Stimulated activated effector memory CD8-positive, alpha-beta T cell treated with anti-CD3 and anti-CD28 coated beads, Interleukin-12 subunit alpha, Interleukin-12 subunit beta, amount 100 ng/mL, for 72 hours (primary cell): ENCODE measurements at places on chromosomes 5 and 9.

DNA sequence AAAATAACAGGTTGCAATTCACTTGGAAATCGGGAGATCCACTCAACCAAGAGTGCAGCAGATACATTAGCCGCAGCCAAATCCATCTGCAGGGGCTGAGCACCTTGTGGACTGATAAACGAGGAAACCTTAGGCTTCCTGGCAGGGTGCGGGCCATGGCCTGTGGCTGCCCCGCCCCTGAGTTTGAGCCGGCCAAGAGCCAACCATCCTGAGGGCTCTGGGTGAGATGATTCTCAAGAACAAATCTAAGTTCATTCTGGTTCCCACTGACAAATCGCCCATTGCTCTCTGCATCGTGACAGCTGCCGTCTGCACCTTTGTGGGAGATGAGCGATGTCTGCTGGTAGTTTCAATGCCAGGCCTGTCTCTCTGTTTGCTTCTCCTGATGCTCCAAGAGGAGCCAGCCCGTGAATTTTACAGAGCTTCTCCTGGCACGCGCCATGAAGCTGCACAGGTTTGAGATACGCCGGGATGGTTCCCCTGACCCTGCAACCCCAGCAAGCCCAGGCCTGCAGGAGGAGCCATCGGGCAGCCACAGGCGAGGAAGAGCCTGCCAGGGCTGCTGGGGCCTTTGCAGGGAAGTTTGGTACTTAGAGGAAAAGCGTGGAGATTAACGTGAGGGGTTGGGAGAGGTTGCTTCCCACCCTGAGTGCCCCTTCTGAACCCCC is 154.0 kb downstream of the OLFM1 start:
- no peak for DNase-seq

DNA sequence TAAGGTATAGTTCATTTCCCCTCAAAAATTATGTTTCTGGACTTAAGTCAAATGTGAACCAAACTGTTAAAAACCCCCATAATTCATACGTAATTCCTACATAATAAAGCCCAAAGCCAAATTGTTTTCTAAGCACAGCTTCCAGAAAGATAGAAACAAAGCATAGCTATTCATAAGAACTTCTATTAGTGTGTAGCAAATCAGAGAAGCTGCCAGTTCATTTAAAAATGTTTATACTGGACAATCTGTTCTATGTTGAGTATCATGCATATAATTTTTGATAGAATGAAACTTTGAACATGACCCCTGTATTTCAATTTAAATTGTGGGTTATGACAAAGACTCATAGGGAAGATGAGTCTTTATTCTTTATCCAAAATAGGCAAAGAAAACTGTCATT is 119.0 kb upstream of the TXNDC8 start:
- no peak for DNase-seq

- no peak for DNase-seq
Observed at GRCh38 chr5:982377-983237, 26.0 kb upstream of the NKD2 start.

- peak; percentile 56 for DNase-seq
Observed at GRCh38 chr5:115461506-115462290, 82.9 kb downstream of the FEM1C start.

DNA sequence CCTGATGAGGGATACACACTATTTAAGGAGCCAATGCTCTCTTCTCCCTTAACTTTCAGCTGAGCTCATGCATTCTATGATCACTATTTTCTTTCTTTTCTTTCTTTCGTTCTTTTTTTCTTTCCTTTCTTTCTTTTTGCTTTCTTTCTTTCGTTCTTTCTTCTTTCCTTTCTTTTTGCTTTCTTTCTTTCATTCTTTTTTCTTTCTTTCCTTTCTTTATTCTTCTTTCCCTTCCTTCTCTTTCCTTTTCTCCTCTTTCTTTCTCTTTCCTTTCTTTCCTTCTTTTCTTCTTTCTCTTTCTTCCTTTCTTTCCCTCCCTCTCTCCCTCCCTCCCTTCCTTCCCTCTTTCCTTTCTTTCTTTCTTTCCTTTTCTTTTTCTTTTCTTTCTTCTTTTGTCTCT is 761.2 kb downstream of the SEMA5A start:
- no peak for DNase-seq

DNA sequence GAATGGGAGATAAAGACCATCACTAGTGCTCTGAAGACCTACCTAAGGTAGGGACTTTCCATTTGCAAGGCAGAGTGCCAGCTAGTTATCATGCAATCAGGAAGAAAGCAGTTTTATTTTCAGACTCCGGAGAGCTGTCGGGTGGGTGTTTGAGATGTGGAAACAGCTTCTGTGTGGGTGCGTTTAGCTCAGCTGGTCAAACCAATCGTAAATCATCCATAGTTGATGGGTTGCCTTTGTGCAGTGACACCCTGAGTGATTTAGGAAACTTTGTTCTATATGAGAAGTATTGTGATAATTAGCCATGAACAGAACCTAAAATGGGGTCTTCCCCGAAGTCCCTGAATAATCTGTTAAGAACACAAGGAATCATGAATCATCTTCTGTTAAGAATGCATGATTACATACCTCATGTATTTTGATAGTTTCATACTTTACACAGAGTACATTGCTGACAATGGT is 284.3 kb downstream of the ARHGAP26 start:
- peak; percentile 74 for DNase-seq

DNA sequence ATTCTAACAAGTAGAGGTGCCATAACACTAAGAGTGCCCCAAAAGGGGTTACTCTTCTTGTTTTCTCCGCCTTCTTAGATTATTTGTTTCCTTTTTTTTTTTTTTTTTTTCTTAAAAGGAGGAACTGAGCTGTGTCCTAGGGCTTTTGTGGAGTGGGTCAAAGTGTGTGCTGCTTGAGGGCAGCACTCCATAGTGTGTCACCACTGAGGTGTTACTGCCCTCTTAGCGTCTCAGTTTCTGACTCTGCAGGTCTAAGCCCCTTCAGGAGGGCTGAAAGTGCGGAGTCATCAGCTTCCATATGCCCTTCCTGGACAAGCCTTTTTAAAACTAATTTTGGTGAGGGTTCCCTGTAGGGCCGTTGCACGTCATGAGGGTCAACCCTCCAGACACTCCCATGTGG is 12.6 kb upstream of the NANS start:
- no peak for DNase-seq

- DNase-seq, result no peak
Observed at GRCh38 chr5:179839328-179840256, 18.9 kb downstream of the SQSTM1 start.

DNA sequence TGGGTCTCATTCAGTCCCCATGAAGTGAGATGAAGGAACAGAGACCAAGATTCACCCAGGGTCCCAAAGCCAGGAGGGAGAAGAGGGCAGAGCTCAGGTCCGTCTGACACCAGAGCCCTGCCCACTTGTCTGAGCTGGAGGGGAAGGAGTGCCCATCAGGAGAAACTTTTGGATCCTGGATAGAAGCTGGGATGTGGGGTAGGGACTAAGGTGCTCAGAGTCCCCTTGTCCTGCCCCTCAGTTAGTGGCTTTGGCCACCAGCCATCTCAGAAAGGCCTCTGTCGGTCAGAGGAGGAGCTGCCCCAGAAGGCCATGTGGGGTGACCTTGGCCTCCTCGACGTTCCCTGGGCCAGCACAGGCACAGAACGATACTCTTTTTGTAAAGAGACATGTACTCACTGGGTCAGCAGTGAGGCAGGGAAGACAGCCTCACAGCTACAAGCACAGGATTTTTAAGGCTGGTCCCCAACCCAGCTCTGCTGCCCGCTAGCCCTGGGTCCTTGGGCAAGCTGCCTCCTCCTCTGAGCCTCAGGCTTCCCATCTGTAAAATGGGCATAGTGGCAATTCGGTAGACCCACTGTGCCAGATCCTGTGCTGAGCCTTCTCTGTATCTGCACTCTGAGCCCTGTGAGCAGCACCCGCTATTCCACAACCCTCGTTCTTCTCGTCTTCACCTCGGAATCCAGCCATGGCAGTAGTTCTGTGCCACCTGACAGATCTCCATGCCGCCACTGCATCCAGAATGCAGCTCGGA is 49.4 kb downstream of the C9orf50 start:
- DNase-seq, result no peak

GRCh38 chr5:96384353-96384752 is 48.7 kb downstream of the PCSK1 start:
- DNase-seq, result no peak

DNA sequence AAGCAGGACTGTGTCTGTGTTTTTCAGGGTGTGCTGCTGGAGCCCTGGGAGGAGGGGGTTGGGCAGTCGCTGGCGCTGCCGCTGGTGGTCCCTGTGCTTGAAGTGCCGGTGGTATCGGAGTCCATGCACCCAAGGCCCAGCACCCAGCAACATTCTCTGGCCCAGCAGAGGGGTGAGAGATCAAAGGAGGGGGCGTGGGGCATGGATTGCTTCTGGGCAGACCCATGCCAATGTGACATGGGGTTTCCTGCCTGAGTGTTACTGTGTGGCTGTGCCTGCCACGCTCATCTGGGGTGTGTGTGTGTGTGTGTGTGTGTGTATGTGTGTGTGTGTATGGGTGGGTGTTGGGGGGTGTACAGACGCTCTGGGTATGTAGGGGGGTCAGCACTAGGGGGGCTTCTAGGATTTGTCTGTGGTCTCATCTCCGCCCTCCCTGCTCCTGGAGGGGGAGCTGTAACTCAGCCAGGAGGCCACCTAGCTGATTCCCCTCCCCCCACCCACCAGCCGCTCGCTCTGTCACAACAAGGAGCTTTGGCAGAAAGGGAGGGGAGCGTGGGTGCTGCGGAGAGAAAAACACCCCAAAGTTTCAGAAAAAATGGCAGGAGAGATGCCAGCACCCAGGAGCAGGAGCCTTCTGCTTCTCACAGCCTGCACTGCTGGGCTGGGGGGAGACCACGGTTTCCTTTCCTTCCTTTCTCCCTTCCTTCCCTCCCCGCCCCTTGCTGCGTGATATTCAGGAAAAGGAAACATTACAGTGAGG is 35.9 kb upstream of the HSPA9 start:
- no peak for DNase-seq

- no peak for DNase-seq
Observed at GRCh38 chr5:152456815-152457443, 51.9 kb upstream of the NMUR2 start.

DNA sequence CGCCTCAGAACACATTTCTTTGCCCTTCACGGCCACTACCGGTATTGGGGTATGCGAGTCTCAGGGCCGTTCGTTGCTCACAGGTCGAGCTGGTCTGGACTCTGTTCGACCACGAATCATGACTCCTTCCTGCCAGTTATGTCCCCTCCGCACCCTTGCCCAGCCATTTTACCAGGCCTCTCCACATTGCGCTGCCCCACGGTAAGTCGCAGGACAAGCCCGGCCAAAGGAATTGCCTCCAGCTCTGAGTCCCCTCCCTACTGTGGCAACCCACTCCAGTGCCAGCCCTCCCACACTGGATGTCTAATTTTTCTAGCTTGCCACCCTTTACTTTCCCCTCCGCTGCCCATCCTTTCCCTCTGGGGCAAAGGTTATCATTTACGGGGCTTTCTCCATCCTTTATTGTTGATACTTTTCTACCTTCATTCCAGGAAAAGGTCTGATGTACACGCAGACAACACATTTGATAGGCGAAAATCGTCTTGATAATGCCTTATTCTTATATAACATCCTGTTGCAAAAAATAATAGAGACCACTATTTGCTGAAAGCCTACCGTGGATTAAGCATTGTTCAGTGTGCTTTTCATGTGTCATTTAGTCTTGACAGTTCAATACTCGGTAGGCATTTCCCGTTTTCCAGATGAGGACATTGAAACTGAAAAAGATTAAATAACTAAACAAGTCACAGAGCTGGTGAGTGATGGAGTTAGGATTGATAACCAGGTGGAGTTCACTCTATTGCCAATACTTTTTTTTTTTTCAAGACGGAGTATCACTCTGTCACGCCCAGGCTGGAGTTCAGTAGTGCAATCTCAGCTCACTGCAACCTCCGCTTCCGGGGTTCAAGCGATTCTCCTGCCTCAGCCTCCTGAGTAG is 958 bp upstream of the HSPA5 start:
- no peak for DNase-seq

- DNase-seq, result no peak
Observed at GRCh38 chr5:61657010-61657409, 325.0 kb downstream of the ZSWIM6 start.

DNA sequence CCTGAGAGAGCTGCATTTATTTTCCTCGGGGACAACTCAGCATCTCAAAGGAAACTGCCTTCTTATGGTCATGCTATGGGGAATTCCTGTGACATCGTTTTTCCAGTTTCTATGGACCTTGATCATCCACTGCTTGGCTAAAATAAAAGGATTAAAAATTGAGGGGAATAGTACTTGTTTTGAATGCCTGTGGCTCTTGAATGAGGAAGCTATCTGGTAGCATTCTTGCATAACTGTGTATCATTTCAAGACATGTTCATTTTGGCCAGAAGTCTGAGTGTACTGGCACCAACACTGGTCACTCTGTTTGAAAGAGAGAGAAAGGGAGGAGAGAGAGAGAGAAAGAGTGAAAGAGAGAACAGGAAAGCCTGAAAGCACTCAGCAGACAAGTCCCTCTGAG is 116.7 kb downstream of the DOCK2 start:
- DNase-seq, result no peak

DNA sequence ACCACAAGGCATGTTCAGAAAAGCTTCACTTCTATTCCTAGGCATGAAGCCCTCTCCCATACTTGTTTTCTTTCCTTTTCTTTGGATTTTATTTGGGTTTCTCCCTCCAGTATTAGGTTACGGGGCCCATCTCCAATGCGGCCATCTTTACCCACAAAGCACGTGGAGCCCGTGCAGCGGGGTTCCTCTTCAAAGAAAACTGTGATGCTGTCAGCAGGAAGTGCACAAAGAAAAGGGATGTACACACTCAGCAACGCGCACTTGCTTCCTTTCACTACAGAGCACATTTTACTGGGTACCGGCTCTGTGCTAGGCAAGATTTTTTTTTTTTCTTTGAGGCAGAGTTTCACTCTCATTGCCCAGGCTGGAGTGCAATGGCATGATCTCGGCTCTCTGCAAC is 106.6 kb downstream of the COL23A1 start:
- no peak for DNase-seq

DNA sequence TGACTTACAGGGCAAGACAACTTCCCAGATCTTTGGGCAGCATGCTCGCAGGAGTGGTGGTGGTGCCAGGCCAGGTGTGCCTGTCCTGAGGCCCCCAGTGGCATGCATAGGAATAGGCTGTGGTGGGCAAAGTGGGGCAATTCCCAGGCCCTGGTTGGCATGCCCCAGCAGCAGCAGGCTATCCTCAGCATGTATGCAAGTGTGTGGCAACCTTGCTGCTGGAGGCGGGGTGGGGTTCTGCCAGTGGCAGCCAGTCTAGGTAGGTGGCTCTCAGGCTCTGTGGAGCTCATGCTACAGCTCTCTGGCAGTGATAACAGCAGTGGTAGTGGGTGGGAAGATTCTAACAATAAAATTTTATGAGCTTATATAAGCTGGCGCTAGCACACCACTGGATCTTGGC is 27.7 kb upstream of the C6 start:
- DNase-seq, result no peak

GRCh38 chr5:150105928-150106615 is 19.7 kb upstream of the CSF1R start:
- no peak for DNase-seq

DNA sequence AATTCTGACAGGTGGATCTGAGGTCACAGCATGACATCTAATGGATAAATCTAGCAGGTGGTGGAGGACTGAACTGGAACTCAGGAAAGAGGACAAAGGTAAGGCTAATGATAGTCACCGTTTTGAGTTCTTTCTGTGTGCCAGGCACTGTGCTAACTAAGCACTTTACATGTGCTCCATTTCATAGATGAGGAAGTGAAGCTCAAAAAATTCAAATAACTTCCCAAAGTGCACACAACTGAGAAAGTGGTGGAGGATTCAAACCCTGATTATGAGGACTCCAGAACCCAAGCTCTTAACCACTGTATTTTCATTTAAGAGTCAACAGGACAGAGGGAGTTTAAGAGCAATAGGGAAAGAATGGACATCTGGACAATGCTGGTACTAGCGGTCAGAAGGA is 7.1 kb upstream of the DELE1 start:
- no peak for DNase-seq

GRCh38 chr5:61622156-61622555 is 290.1 kb downstream of the ZSWIM6 start:
- no peak for DNase-seq
